ENCODE measurements at places on chromosomes 12 and 14. TPM values are rescaled to one million over a fixed set of nuclear protein-coding genes. Genes with fewer than 3 reads are reported as not detected.

The CLEC1B gene
- not detected for total RNA-seq

The NOVA1 gene
- total RNA-seq, result not detected

- DNase-seq, result no peak
Observed at GRCh38 chr12:49922349-49923034, 18.8 kb upstream of the FAIM2 start.

- DNase-seq, result no peak
Observed at GRCh38 chr14:100442498-100443490, 119.7 kb downstream of the SLC25A47 start.

DNA sequence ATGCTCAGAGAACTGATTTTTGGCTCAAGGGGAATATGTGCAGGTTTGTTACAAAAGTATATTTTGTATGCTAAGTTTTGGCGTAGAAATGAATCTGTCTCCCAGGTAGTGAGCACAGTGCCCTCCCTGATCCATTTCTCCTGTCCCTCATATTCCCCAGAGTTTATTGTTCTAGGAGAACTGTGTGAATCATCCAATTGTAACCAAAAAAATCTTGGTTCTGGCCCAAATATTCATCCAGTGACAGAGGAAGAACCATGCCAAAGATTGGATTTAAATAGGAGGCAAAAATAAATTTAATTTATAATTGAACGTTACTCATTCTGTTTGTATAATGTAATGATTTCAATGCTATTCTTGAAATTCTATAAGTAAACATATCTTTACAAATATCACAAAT, 4.8 kb downstream of the CATSPERB start:
- no peak for DNase-seq

The KRT3 gene
- total RNA-seq, result 0.08 TPM

The NELL2 gene
- total RNA-seq, result not detected

The LIN7A gene
- 4.0 TPM for total RNA-seq

DNA sequence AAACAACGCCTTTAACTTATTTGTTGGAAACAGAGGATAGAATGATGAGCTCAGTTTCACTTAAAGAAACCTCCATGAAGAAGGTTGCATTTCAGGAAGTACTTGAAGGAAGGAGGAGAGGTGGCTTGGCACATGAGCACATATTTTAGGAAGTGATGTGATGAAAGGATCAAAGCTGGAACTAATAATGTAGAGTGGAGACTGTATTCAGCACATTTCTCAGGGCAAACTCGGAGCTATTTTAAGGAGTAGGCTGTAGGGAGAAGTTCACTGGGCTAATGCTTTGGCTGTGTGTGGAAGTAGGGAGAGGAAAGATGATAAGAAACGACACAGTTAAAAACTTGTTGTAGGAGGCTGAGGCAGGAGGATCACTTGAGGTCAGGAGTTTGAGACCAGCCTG, 272.8 kb downstream of the AKAP6 start:
- DNase-seq, result no peak

GRCh38 chr12:88993651-88994050, 358.6 kb downstream of the DUSP6 start:
- no peak for DNase-seq

- DNase-seq, result no peak
Observed at GRCh38 chr12:117032593-117033381, 66.4 kb downstream of the TESC start.

The CLEC12A gene
- total RNA-seq, result not detected

The FGF23 gene
- total RNA-seq, result not detected

- DNase-seq, result no peak
Observed at GRCh38 chr12:16523284-16523950, 82.5 kb downstream of the LMO3 start.

GRCh38 chr14:101520621-101521472, 40.4 kb upstream of the DIO3 start:
- no peak for DNase-seq

DNA sequence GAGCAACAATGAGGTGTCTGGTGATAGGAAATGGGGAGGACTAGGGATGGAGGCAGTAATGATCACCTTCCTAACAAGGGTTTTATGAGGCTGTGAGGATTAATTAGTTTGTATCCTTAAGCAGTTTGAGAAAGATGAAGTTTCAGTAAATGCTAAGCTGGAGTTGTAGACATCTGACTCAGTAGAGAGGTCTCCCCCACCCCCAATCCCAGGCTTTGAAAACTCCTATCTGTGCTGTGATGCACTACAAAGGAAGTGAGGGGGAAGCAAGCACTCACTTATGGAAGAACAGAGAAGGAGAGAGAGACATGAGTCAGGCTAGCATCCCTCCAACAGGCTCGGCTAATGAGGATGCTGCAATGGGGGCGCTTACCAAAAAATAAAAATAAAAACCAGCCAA, 5.5 kb upstream of the BCL11B start:
- no peak for DNase-seq

- no peak for DNase-seq
Observed at GRCh38 chr12:91551242-91551641, 368.6 kb upstream of the DCN start.

GRCh38 chr12:2290091-2290490, 237.3 kb downstream of the CACNA1C start:
- DNase-seq, result no peak

DNA sequence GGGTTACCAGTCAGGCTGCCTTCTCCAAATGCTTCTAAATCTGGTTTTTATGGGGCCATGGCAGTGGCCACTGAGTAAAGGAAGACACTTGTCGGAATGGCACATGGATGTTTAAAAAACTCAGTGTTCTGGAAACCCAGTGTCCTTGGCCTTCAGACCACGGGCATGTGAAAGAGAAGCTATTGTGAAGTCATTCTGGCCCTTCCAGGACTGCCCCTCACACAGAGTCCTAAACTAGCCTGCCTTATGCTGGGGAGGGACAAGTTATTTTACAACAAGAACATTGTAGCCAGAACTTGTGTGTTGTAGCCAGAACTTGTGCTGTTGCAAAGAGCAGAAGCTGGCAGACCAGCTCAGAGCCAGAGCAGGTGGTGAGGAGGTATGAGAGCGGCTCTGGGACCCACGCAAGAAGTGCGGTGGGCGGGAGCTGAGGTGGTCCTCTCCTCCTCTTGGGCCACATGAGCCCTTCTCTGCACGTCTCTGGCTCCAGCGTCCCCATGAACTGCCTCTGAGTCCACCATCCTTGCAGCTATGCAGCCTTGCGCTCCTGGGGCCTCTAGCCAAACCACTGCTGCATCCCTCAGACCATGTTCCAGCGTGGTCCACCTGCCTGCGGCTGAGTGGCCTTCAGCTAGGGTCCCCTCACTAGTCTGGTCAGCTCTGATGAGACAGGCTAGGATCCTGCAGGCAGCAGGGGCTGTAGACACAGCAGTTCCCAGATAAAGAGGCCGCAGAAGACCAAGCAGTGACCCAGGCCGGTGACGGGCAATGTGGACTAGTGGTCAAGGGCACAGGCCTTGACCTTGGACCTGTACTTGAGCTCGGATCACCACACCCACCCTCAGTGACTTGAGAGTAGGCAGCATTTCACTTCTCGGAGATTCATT, 32.5 kb downstream of the MMAB start:
- no peak for DNase-seq

DNA sequence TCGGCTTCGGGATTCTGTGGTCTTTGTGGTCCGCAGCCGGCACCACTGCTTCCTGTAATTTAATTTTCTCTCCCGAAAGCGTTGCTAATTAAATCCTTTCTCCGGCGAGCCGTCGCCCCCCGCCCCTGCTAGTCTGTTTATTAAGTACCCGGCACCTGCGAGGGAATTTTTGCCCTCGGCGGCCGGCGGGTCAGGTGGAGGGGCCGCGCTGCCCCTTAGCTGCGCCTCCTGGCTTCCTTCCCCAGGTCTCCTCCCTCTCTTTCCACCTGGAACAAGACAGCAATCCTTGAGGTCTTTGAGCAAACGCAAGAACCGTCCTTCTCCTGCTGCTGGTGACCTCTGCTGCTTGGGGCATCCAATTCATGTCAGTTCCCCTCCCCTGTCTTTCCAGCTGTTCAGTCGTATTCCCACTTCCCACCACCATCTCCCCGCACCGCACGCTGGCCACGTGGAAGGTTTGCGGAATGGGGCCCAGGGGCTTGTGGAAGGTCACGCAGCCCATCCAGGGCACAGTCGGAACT, 16.2 kb downstream of the ZDHHC22 start:
- no peak for DNase-seq

The TAS2R20 gene
- not detected for total RNA-seq

DNA sequence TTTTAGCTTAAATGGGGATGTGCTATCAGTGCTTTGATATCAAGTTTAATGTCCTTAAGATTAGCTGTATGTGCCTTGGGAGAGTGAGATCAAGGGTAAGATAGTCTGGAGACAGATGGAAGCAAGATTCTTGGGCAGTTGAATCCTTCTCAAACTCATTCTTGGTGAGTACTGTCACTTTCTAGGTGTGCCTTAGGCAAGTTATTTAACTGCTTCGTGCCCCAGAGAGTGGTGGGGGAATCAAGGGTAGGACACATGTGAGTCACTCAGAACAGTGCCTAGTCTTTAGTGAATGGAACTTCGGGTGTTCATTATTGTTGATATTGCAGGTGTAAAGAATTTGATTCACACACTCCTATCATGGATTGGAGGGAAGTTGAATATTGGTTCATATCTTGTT, 803.7 kb downstream of the DIO2 start:
- DNase-seq, result no peak

GRCh38 chr12:69168363-69168762, 71.0 kb upstream of the CPSF6 start:
- DNase-seq, result no peak

GRCh38 chr12:33639975-33640374, 200.4 kb upstream of the SYT10 start:
- no peak for DNase-seq

The CABP1 gene
- total RNA-seq, result not detected

- peak; percentile 73 for DNase-seq
Observed at GRCh38 chr12:49188201-49188915, 522 bp downstream of the TUBA1A start.

GRCh38 chr12:124203176-124203575, 91.7 kb upstream of the RFLNA start:
- DNase-seq, result no peak

The BIN2 gene
- total RNA-seq, result 0.08 TPM

- DNase-seq, result no peak
Observed at GRCh38 chr12:92488735-92489134, 214.1 kb upstream of the PLEKHG7 start.

The PPP4R4 gene
- 1.00 TPM for total RNA-seq

GRCh38 chr14:85214471-85214870, 315.5 kb upstream of the FLRT2 start:
- no peak for DNase-seq

The GLIPR1L2 gene
- 0.13 TPM for total RNA-seq

The TSPAN8 gene
- total RNA-seq, result not detected

The LRRC9 gene
- total RNA-seq, result not detected

GRCh38 chr14:49194067-49194466, 392.1 kb downstream of the RPS29 start:
- no peak for DNase-seq

GRCh38 chr14:100476012-100476822, 111.0 kb downstream of the BEGAIN start:
- DNase-seq, result peak; percentile 81

The DENND5B gene
- total RNA-seq, result 18.3 TPM

- no peak for DNase-seq
Observed at GRCh38 chr12:56103823-56104108, 593 bp upstream of the PA2G4 start.

DNA sequence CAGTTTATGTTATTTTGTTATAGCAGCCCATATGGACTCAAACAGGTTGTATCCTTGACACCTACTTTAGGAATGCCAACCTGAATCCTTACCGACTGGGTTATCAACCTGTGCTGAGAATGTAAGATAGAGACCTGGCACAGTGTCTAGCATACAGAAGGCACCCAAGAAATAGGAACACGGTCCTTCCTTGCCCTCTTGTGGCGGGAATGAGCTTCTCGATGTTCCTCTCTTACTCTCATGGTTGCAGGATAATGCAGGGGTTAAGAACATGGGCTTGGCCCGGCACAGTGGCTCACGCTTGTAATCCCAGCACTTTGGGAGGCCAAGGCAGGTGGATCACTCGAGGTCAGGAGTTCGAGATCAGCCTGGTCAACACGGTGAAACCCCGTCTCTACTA, 6.5 kb downstream of the C12orf43 start:
- DNase-seq, result no peak

The RAB5B gene
- 17.4 TPM for total RNA-seq

- no peak for DNase-seq
Observed at GRCh38 chr12:111440152-111440551, 34.4 kb downstream of the SH2B3 start.

The HSP90B1 gene
- 975 TPM for total RNA-seq

DNA sequence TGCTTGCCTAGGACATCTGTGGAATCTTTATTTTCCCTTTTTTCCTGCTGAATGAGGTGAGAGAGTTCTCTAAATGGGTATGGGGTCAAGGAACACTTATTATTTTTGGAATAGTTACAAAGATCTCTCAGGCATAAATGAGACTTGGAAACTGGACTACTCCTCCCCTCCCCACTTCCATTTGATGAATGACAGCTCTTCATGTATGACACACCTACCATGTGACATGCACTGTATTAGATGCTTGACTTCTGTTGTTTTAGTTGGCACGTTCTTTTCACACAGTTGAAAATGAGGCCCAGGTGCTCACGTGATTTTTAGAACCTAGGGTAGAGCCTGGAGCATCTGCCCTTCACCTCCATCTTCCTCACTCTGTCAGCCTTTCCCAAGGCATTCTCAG, 62.4 kb downstream of the VCPKMT start:
- no peak for DNase-seq

The GPR68 gene
- not detected for total RNA-seq
